ENCODE measurements at places on chromosomes 11 and 22. TPM values are rescaled to one million over a fixed set of nuclear protein-coding genes. Genes with fewer than 3 reads are reported as not detected.

Gene CRYBB1
- total RNA-seq: not detected

Gene CARD16
- total RNA-seq: 8.0 TPM

Gene FADD
- total RNA-seq: 53.7 TPM

Gene NLRP6
- not detected for total RNA-seq

Gene ST3GAL4
- 29.9 TPM for total RNA-seq

Gene OR4D9
- total RNA-seq: not detected

GRCh38 chr11:47863189-47863897 lies 15.2 kb upstream of the NUP160 start:
- DNase-seq: peak; percentile 98
- H3K4me1 ChIP-seq: peaks cover 56% of the 10 kb centered on the region
- no peak overlapping the region for H3K4me3 ChIP-seq
- no peaks in the 10 kb centered on the region for H3K36me3 ChIP-seq
- peak overlapping the region; percentile 83 for H3K27ac ChIP-seq
- H3K27me3 ChIP-seq: no peaks in the 10 kb centered on the region

GRCh38 chr11:130536106-130537040 lies 87.9 kb downstream of the ADAMTS15 start:
- peaks cover 3% of the 10 kb centered on the region for H3K27me3 ChIP-seq
- H3K36me3 ChIP-seq: no peaks in the 10 kb centered on the region
- peaks cover 12% of the 10 kb centered on the region for H3K4me1 ChIP-seq
- DNase-seq: no peak
- no peak overlapping the region for H3K4me3 ChIP-seq

- no peak overlapping the region for H3K27ac ChIP-seq
- no peaks in the 10 kb centered on the region for H3K4me1 ChIP-seq
- DNase-seq: no peak
- H3K36me3 ChIP-seq: no peaks in the 10 kb centered on the region
These were observed 70.3 kb downstream of the SCUBE1 start for GRCh38 chr22:43272869-43273318.

DNA sequence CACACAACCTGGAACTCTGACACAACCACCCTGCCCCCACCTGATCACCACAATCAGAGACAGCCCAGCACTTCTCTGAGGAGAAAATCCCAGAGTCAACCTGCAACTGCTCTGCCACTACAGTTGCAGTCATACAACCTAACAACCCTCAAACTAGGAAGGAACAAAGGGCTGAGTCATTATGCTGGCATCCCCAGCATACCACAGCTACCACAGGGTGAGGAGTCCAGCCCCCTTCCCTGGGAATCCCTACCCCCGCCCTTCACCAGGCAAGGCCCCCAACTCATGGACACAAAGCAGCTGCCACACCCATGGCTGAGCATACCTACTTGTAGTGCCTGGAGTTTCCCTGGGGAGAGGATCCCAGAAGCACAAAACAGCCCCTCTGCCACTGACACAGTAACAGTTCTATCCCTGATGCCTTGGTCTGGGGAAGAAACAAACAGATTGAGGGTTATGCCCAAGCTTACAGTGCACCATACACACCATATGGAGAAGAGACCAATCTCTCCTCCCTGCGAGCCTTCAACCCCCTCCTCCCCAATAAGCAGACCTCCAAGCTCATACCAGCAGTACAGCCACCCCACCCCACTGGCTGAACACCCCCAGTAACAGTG lies 68.5 kb upstream of the C11orf58 start:
- H3K27ac ChIP-seq: no peak overlapping the region
- no peaks in the 10 kb centered on the region for H3K27me3 ChIP-seq
- H3K36me3 ChIP-seq: no peaks in the 10 kb centered on the region
- peak; percentile 26 for DNase-seq
- H3K4me3 ChIP-seq: no peak overlapping the region

GRCh38 chr11:87258171-87258833 lies 220.6 kb downstream of the TMEM135 start:
- H3K4me3 ChIP-seq: no peak overlapping the region
- DNase-seq: no peak
- H3K36me3 ChIP-seq: peaks cover 4% of the 10 kb centered on the region
- peak overlapping the region; percentile 55 for H3K27ac ChIP-seq
- no peaks in the 10 kb centered on the region for H3K27me3 ChIP-seq

- no peaks in the 10 kb centered on the region for H3K27me3 ChIP-seq
- peak overlapping the region; percentile 8 for H3K27ac ChIP-seq
- no peak overlapping the region for H3K4me3 ChIP-seq
These were observed 6.0 kb downstream of the TRAPPC4 start for GRCh38 chr11:119024430-119025098.

GRCh38 chr22:46421267-46421666 lies 85.8 kb downstream of the TRMU start:
- H3K36me3 ChIP-seq: no peaks in the 10 kb centered on the region
- H3K27ac ChIP-seq: no peak overlapping the region
- no peaks in the 10 kb centered on the region for H3K27me3 ChIP-seq
- no peak overlapping the region for H3K4me3 ChIP-seq

DNA sequence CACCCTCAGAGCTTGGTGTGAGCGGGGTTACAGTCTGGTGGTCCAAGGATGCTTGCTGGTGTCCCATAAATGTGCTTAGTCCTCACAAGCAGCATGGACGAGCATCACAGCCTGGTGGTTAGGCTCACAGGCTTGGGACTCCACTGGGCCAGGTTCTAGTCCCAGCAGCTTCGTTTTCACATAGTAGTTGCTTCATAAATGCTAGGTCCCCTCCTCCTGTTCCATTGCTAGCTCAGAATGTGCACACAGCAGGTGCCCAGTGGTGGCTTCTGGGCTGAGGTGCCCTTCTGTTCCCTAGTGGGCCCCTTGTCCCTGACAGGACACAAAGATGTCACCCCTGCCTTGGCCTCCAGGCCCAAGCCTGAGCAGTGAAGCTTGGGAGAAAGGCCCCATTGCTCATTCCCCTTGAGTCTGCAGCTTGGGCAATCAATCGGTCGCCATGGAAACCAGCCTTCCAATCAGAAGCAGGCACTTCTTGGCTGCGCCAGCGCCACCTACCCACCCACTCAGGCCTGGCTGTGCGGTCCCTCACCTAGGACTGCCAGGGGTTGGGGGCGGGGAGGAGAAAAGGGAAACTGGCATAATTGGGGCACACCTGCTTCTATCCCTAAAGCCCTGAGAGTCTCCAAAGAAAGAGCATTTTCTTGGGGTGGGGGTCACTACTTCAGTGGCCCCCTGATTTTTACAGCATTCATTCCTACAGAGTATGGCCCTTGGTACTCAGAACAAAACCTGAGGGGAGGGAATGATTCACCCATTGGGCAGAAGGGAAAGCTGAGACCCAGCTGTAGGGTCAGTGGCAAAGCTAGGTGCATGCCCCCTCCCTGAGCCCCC lies 48.1 kb downstream of the CYTH4 start:
- DNase-seq: peak; percentile 83
- no peak overlapping the region for H3K27ac ChIP-seq
- no peak overlapping the region for H3K4me3 ChIP-seq
- peaks cover 18% of the 10 kb centered on the region for H3K27me3 ChIP-seq

- no peak for DNase-seq
- H3K27me3 ChIP-seq: peaks cover 48% of the 10 kb centered on the region
- H3K4me1 ChIP-seq: peaks cover 8% of the 10 kb centered on the region
- no peak overlapping the region for H3K27ac ChIP-seq
- no peaks in the 10 kb centered on the region for H3K36me3 ChIP-seq
- no peak overlapping the region for H3K4me3 ChIP-seq
These were observed 3.4 kb downstream of the OVOL1 start for GRCh38 chr11:65790104-65790901.

DNA sequence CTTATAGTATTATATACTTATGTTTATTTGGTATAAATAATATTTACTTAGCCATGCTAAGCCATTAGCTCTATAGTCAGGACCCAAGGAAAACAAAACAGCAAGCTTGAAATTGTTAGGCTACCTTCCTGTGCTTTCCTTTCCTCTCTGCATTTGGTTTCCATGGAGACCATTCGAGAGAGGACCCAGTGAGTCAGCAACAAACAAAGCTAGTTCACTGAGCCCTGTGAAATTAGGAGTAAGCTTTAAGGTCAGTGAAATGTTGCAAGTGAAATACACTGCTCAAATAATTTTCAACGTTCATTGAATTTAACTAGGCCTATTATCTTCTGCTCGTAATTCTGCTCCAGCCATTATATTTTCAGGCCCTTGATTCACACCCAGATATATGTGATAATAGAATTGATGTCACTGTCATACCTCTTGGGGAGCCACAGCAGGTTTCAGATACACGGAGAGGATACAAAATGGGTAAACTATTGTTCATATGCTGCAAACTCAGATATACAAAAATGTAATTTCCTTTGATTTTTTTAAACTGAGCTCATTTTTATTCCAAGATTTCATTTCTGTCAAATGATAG lies 9.1 kb upstream of the OR10D3 start:
- H3K36me3 ChIP-seq: no peaks in the 10 kb centered on the region
- no peak overlapping the region for H3K27ac ChIP-seq
- peak; percentile 77 for DNase-seq
- no peaks in the 10 kb centered on the region for H3K27me3 ChIP-seq
